ENCODE measurements at places on chromosomes 5 and 9.

GRCh38 chr5:24161559-24161958 is 483.2 kb downstream of the CDH10 start:
- DNase-seq, result no peak

DNA sequence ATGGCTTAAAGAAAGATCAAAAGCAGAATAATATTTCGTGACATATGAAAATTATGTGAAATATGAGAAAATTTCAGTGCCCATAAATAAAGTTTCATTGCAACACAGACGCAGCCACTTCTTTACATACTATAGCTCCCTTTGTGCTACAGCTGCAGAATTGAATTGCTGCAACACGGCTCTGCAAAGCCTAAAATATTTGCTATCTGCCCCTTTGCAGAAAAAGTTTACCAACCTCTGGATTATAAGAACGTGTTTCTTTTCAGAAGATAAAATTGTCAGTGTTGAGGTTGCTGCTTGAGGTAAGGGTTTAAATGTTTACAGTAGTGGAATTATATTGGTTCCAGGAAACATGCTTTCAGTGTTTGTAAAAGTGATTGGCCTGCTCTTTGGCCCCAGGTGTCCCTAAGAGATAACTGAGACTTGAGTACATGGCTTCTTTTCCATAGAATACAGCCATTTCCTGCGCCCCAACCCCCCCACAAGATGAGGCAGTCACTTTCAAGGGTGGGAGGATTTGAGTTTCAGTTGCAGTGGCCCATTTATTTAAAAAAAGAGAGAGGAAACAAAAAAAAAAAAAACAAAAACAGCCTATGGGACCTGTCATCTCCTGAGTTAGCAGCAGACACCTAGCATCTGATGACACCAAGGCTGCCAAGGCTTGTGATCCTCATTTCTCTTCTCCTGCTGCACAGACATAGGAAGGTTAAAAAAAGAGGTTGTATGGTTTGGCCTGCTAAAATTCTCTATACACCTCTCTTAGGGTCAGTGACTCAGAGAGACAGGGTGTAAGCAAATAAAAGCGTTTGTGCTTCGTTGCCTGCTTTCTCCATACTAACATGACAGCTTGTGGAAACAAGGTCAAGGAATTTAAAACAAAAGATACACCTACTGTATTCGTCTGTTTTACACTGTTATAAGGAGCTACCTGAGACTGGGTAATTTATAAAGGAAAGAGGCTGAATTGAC is 28.0 kb upstream of the HTR4 start:
- DNase-seq, result no peak

- no peak for DNase-seq
Measured at GRCh38 chr5:24208686-24209106, 436.1 kb downstream of the CDH10 start.

- DNase-seq, result no peak
Measured at GRCh38 chr5:103744159-103744558, 181.6 kb upstream of the NUDT12 start.

- no peak for DNase-seq
Measured at GRCh38 chr9:29213417-29214153, 1640.3 kb upstream of the C9orf72 start.

GRCh38 chr5:87560528-87560927 is 147.8 kb upstream of the CCNH start:
- DNase-seq, result no peak

GRCh38 chr9:134618163-134618832 is 23.3 kb upstream of the COL5A1 start:
- DNase-seq, result no peak

DNA sequence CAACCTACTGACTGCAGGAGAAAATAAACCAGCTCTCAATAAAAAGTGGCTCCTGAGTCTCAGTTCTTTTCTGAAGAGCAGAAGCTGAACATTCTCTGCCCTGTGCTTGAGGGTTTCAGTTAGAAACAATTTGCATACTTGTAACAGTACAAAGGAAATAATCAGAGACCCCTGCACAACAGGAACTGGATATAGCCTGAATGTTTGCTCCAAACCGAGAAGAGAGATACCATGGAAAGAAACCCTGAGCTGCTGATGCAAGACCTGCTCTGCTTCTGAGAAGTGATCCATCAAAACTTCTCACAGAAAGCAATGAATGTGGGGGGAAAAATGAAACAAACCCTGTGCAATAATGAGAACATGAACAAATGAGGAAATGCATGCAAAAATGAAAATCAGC is 592.9 kb downstream of the SEMA5A start:
- DNase-seq, result no peak

DNA sequence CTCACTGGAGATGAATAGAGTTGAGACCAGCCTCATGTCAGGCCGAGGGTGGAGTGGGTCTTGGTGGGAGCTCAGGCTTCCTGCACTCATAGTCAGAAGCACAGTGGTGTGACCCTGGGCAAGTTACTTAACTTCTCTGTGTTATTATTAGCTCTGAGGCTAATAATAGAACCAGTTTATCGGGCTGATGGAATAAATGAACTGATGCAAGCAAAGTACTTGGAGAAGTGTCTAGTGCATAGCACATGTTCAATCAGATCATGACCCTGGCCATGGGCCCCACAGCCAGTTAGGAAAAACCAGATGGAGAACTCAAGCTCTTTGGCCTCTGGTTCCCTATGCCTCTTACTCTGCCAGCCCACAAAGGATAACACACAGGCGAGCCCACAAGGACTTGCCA is 45.3 kb upstream of the OSMR start:
- no peak for DNase-seq

- no peak for DNase-seq
Measured at GRCh38 chr9:113631137-113631765, 167.7 kb downstream of the RGS3 start.

GRCh38 chr9:38126730-38127129 is 57.7 kb upstream of the SHB start:
- no peak for DNase-seq

DNA sequence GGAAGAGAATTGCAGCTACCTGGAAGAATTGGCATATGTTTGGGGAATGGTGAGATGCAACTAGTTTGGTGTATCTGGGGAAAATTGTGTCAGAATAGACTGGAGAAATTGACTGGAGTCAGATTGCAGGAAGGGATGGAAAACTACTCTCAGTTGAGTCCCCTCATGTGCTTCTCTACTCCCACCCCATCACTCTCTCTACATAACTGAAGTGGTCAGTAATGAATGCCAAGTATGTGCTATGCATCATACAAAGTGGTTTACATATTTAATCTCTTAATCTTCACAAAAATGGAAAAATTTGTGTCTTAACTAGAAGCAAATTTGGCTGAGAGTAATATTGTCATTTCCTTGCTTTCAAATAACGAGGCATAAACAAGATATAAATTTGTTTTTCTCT is 146.4 kb upstream of the TNC start:
- no peak for DNase-seq

DNA sequence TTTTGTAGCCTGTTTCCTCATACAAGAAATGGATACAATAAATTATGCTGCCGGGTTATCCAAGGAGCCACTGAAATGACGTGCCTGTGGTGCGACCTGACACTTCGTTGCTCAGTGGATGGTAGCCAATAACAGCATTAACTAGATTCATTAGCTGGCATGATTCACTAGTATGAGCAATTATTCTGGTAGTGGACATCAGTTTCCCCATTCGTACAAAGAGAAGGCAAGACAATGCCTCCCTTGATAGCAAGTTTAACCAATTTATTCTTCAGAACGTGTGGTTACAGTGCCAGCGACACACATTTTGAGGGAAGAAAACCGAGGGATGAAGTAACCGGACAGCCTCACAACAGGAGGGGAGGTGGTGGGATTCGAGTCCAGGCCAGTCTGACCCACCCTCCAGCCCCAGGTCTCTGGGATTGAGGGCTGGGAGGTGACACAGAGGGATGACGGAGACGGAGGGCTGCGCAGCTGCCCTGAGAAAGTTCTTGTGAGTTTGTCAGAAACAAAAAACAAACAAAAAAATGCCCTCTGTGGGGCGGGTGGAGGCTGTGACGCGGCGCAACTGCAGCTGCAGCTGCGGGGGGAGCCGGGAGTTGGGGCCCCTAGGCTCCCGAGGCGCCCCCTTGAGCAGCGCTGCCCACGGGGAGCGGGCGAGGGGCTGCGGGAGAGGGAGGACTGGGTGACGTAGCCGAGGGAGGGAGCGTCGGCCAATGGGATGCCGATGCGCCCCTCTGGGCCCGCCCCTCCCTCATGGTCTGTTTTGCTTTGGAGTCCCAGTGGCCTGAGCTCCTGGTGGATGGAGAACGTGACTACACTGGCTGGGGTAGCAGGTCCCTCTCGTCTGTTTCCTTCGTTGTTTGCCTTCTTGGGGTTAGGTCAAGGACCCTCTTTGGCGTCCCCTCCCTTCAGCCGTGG is 10.9 kb downstream of the LHX2 start:
- no peak for DNase-seq

DNA sequence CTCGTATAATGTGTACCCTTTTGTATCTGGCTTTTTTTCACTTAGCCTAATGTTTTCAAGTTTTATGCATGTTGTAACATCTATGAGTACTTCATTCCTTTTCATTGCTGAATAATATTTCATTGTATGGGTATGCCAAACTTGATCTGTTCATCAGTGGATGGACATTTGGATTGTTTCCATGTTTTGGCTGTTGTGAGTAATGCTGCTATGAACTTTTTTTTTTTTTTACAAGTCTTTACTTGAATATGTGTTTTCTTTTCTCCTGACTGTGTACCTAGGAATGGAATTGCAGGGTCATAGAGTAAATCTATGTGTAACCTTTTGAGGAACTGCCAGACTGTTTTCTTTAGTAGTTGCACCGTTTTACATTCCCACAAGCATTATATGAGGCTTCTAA is 52.4 kb downstream of the MTREX start:
- DNase-seq, result no peak

GRCh38 chr9:130918826-130919558 is 20.1 kb downstream of the FIBCD1 start:
- DNase-seq, result no peak

DNA sequence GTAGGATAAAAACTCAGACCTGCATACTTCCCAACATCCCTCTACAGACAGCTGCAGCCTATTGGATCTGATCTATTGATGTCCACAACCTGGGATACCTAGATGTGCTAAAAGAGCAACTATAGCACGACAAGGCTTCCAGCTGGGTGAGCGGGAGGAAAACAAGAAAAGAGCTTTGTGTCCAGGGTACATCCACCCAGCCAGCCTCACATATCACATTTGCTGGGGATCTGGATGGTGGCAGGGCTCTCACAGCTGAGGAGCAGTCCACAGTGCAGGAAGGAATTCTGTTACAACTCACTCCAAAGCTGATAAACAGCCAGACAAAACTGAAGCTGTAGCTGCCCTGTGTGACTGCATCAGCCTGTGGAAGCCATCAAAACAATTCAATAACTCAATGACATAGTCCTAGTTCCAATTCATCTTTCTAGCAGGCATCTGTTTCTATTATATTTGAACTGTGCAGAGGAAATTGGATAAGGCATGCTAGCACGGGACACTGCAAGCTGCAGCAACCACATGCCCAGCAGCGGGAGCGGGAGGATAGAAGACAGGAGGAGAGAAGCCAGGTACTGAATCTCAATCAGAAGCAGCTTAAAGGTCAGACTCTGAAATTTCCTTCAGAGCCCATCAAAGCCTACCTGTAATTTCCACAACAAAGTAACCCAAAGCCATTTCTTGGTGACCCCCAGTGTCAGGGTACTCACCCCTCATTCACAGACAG is 45.0 kb downstream of the MED10 start:
- no peak for DNase-seq

GRCh38 chr5:178769617-178770260 is 39.3 kb upstream of the ZNF354A start:
- no peak for DNase-seq

- DNase-seq, result no peak
Measured at GRCh38 chr5:132259069-132259851, 1.8 kb downstream of the PDLIM4 start.

DNA sequence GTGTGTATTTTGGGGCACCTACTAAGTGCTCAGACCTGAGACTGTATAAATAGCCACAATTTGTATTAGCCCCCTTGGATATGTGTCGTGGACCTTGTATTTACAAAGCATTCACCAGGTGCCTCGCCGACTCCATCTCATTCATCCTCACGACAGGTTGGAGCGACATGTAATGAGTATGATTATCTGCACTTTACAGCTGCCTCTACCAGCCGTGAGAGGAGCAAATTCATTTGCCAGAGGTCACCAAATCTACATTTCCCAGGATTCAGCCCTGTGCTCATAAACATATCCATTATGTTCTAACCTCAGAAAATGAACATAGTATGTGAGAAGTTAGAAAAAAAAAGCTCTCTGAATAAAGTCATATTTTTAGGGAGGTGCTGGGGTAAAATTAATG is 167.4 kb downstream of the ZDHHC21 start:
- DNase-seq, result no peak

- no peak for DNase-seq
Measured at GRCh38 chr5:56175021-56175420, 58.1 kb downstream of the ANKRD55 start.

DNA sequence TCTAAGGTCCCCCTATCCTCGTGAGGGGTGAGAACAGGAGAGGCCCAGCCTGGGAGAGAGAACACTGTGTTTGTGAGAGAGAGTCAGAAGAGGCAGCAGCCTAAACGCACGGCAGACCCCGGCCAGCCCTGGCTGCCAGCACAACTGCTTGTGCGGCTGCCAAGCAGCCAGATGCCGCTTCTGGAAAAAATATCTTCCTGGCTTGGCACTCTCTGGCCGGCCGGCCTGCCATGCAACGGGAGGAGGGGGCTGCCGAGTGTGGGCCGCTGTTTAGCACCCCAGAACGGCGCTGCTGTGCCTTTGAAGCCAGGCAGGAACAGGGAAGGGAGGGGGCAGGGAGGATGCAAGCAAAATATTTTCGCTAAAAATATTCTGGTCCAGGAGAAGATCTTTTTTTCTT is 105.0 kb downstream of the FGF18 start:
- no peak for DNase-seq

DNA sequence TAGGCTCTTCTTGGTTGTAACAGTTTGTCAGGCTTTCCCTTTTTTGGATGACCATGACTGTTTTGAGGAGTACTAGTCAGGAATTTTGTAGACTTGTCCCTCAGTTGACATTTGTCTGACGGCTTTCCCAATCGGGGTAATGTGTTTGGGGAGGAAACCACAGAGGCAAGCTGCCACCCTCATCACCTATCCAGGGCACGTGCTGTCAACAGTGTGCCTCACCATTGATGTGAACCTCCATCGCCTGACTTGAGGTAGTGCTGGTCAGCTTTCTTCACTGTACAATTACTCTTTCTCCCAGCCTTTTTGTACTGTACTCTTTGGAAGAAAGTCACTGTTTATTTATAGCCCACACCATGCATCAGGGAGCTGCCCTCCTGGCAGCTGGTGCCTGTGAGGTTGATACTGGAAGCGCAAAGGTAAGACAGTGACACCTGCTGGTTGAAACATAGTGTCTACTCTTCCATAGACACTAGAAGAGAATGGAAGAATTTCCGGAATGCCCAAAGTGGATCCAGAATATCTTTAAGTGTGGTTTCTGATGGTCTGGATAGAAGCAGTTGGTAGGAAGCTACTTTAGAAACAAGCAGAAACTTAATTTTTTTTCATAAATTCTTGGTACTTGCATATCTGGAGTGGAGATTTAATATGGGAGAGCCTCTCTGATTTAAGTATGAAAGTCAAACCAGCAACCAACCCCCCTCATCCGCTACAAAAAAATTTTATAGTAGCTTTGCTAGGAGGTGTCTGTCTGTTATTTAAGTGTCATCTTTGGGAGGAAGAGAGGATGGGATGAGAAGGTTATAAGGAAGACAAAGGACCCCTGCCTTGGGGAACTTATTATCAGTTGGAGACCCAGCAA is 69.3 kb downstream of the SNX30 start:
- DNase-seq, result no peak
